ENCODE measurements at places on chromosomes 13 and 19.

DNA sequence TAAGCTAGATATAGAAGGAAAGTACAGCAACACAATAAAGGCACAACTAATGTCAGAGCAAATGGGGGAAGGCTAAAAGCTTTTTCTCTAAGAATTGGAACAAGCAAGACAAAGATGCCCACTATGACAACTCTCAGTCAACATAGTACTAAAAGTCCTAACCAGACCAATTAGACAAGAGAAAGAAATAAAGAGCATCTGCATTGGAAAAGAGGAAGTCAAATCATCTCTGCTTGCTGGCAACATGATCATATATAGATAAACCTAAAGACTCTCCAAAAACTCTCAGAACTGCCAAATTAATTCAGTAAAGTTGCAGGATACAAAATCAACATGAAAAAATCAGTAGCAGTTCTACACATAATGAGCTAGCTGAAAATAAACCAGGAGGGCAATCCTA, 542.0 kb downstream of the DIAPH3 start:
- no peak for DNase-seq

GRCh38 chr19:44988896-44989556, 12.2 kb upstream of the RELB start:
- DNase-seq: peak; percentile 59

DNA sequence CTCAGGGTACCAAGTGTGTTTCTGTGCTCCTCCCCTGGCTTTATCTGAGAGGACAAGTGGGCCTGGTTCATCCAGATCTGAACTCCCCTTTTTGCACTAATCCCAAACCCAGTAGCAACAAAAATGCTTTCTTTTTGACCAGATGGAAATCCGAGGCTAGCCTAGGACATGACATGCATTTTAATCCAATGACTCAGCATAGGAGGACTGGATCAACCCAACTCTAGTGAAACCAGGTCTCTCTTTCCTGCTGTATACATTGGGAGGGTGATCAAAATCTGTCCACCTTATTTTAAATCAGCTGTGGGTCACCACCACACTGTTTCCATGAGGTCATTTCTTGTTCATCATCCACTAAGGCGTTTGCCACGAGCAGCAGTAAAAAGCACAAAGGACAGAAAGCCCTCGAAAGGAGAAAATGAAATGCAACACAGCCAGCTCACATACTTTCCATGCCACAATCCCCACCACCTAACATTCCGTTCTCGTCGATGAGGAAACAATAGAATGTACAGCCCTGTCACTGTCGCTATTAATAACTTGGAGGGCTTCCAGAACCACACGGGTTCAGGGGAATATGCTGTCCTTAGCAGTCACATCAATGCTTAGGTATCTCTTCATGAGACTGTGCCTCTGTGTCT, 543.0 kb downstream of the IRS2 start:
- no peak for DNase-seq

- no peak for DNase-seq
Measured at GRCh38 chr13:109919715-109920375, 133.5 kb upstream of the IRS2 start.

DNA sequence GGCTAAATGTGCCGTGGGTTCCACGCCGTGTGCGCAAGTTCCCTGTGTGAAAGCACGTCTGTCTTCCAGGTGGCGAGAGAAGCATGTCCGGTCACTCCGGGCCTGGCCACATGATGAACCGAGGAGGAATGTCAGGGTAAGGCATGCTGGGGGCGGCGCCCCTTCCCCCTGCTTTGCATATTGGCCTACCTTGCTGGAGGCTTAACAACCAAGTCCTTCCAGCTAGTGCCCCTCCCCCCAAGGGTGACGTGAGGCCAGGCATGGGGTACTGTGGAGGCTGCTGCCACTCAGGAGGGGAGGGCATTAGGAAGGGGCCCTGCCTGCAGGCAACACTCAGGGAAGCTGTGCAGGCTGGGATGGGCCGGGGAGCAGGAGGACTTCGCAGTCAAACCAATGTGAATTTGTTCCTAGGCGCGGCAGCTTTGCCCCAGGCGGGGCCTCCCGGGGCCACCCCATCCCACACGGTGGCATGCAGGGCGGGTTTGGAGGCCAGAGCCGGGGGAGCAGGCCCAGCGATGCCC, 12.5 kb downstream of the MICOS13 start:
- no peak for DNase-seq

- no peak for DNase-seq
Measured at GRCh38 chr19:7865262-7865911, 8.8 kb downstream of the PRR36 start.

GRCh38 chr19:55208880-55209692, at the start of gene PTPRH:
PTPRH (minus strand) TSS chr19:55209501; CDS start chr19:55209433, 68 bp downstream.
- DNase-seq: no peak

- no peak for DNase-seq
Measured at GRCh38 chr19:5993648-5994358, 15.9 kb upstream of the RANBP3 start.

DNA sequence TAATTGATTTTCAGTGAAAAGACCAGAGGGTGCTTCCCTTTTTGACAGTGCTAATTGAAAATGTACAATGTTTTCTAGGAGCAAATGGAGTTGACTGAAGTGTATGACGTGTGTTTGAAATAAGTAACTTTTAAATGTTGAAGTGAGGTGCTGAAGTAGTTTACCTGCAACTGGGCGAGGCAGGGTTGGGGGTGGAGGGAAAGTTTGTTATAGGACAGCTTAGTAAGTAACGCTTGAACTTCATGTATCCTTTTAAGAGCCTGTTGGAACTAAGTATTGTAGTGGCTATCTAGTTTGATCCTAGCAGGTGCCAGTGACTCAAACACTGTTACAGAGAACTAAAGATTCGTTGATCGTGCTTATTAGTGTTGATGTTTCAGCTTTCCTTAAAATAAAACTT, 5.9 kb downstream of the SLAIN1 start:
- DNase-seq: no peak

DNA sequence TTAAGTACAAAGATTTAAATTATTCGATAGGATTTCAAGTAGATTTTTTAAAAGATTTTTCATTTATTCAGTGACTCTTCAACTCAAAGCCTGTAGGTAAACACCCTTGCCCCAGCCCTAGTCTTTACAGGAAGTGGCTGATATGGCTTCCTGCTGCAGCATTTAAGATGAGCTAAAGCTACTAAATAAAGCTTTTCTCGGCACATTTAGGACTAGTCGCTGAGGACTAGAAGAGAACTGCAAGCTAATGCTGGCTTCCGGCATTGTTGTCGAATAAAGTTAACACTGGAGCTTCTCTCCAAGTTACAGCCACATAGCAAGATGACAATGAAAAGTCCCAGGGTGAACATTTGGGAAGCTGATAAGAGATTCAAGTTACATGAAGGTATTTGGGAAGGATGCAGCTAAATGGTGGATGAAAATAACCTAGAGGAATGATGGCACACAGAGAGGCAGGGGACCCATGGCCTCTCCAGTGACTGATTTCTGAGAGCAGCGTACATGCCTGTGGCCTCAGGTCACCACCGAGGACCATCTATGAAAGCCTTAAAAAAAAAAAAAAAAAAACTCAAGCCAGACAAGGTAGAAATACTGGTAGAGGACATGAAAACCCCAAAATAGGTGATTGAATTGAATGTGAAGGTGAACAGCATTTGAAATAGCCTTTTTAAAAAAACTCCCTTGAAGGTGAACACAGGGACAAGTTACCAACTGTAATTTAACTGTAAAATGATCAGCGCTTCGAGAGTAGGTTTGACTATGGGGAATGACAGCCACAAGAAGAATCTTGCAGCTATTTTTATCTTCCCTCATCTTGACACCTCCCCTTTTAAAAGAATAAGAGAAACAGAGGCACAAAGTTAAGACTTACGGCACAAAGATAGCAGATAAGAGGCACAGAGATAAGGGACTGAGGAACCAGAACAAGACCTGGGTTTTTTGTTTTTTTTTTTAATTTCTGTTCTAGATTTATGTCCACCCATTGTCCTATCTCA, 155.4 kb downstream of the DCT start:
- DNase-seq: peak; percentile 19

GRCh38 chr19:40691421-40692211, 1.2 kb upstream of the NUMBL start:
- no peak for DNase-seq

DNA sequence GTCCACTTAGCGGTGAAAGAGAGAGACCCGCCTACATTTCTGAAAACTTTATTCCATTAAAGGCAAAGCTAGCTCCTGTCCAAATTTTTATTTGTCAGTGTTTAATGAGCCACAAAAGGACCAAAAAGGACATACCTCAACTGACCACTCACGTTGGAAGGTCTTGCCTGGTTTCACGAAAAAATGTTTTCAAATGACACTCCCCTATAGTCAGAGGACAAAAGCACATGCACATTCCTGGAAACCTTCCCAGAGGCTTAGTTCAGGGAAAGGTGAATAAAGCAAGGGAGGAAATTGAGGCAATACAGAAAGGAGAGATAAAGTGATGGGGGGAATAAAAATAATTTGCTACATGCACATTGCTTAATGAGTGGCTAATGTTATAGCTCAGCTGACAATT, 55.6 kb downstream of the DOCK9 start:
- no peak for DNase-seq

DNA sequence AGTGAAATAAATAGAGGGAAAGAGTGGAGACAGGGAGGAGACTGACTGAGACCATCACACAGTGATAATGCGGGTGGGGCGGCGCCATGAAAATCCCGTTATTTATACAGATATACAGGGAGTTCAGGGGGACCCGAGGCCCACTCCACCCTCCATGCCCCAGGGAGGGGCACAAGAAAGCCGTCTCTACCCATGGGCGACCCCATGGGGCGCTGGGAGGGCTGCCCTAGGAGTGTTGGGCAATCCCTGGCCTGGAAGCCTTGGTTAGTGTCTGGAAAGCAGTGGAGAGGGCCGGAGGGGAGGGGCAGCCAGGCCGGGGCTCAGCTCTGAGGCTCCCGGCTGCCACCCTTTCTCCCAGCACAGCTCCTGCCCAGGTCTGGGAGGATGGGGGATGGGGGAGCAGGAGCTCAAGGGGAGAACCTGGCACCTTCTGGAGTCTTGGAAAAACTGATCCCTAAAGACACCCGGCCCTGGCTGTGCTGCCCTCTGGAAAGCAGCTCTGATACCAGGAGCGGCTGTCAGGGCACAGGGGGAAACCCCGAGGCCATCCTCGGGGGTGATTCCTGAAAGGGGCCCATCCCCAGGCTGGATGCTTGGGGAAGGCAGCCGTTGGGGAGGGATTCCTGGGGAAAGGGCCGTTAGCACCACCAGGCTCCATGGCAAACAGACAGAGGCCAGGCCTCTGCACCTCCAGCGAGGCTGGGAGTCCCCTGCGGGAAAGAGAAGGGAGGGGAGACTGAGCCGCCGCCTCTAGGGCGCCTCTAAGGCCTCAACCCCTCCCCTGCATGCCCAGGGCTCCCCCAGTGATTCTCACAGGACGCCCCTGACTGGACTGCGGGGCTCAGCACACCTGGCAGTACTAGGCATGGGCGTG, 3.0 kb upstream of the PRKD2 start:
- DNase-seq: no peak

- no peak for DNase-seq
Measured at GRCh38 chr13:25819856-25820530, 231.8 kb downstream of the SHISA2 start.

- no peak for DNase-seq
Measured at GRCh38 chr13:45695198-45695730, 6.9 kb upstream of the CBY2 start.

DNA sequence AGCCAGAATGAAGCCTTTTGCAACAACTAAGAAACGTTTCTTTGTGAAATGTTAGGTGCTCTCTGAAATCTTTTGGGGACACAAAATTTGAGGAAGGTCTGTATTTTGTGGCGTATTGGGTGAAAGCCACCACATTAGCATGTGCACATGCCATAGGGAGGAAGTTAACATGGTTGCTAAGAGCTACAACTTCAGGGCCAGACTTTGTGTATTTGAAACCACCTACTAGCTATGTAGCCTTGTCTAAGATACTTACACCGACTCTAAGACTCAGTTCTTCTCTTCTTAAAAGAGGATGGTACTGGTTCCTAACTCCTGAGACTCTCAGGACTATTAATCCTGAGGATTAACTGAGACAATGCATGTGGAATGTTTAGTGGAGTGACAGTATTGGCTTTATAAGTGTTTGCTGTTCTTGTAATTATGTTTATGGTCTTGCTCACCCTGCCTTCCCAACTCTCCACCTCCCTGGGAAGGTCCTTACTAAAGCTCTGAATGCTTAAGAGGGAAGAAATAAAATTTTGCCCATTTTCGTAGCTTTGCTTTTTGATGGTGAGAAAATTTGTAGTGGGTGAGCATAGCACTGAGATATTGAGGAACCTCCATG, 15.5 kb downstream of the SERP2 start:
- DNase-seq: no peak

DNA sequence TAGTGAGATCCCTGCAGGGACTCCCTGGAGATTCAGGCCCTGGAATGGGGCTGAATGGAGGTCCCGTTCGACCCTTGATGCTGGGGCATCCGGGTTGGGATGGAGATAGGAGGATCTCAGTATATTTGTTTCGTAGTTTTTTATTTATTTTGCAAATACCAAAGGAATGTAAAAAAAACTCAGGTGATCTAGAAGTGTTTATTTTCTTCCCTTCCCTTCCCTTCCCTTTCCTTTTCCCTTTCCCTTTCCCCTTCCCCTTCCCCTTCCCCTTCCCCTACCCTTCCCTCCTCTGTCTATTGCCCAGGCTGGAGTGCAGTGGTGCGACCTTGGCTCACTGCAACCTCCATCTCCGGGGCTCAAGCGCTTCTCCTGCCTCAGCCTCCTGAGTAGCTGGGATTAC, 4.5 kb downstream of the GTPBP3 start:
- no peak for DNase-seq

DNA sequence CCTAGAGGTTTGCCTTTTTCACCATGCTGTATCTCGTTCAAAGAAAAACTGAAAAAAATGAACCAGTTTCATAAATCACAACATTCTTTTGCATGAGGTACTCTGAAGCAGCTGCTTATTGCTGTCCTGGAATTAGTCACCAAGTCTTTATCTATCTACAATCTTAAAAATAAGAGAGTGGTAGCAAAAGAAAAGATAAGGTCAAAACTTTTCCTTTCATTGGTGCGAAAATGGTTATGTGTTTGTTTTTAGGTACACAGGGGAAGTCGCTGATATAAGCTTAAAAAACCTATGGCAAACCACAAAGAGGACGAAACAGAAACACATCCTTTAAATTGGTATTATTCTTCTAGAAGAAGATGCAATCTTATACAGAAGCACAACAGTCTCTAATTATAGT, 20.7 kb downstream of the OBI1 start:
- DNase-seq: no peak

DNA sequence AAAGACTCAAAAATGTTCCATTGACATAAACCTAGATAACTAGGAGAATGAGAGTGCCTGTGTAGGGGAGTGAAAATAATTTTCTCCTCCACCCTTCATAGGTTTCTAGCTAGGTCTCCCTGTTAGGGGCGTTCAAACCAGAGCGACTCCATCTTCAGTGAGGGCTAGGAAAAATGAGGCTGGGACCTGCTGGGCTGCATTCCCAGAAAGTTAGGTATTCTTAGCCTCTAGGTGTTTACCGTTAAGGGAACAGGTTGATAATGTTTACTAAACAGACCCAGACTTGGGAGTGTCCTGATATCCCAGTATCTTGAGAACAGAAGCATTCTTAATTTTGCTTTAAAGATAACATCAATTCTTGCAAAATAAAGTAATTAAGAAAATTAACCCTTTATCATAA, 20.1 kb downstream of the PABPC3 start:
- DNase-seq: no peak

Data from effector CD4-positive, alpha-beta T cell (primary cell).